ENCODE measurements at places on chromosomes 7 and 10.
A peak's percentile ranks its signal among the peaks of the same experiment; 100 is the strongest.

- peaks cover 4% of the 10 kb centered on the region for H3K36me3 ChIP-seq
- no peaks in the 10 kb centered on the region for H3K4me1 ChIP-seq
- H3K27me3 ChIP-seq, result no peaks in the 10 kb centered on the region
- DNase-seq, result peak; percentile 75
These were observed 10.1 kb downstream of the AVPI1 start for GRCh38 chr10:97676770-97677581.

GRCh38 chr10:80421707-80422536 lies 13.6 kb downstream of the PRXL2A start:
- no peak overlapping the region for H3K4me3 ChIP-seq
- H3K27me3 ChIP-seq, result no peaks in the 10 kb centered on the region
- no peaks in the 10 kb centered on the region for H3K36me3 ChIP-seq
- no peak overlapping the region for H3K27ac ChIP-seq
- peaks cover 20% of the 10 kb centered on the region for H3K4me1 ChIP-seq

DNA sequence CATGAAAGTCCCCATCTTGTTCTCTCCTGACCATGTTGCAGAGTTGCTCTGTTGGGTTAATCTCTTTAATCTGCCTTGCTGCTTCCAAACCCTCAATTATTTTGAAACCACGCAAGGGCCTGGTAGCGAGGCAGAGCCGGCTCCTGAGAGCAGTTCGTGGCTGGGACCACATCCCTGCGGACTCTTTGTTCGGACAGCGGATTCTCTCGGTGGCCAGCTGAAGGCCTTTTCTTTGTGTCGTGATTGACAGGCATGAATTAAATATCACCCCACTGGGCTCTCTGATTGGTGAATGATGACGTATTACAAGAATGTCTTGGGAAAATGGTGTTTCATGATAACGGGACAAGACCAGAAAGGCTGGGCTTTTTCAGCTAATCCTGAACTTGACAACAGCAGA lies 66.9 kb upstream of the ARHGAP21 start:
- DNase-seq, result peak; percentile 19
- no peaks in the 10 kb centered on the region for H3K27me3 ChIP-seq
- H3K27ac ChIP-seq, result no peak overlapping the region

- no peaks in the 10 kb centered on the region for H3K27me3 ChIP-seq
- H3K4me1 ChIP-seq, result peaks cover 6% of the 10 kb centered on the region
- DNase-seq, result no peak
- peaks cover 37% of the 10 kb centered on the region for H3K36me3 ChIP-seq
- no peak overlapping the region for H3K4me3 ChIP-seq
These were observed 2.0 kb downstream of the COPS6 start for GRCh38 chr7:100090527-100091410.

DNA sequence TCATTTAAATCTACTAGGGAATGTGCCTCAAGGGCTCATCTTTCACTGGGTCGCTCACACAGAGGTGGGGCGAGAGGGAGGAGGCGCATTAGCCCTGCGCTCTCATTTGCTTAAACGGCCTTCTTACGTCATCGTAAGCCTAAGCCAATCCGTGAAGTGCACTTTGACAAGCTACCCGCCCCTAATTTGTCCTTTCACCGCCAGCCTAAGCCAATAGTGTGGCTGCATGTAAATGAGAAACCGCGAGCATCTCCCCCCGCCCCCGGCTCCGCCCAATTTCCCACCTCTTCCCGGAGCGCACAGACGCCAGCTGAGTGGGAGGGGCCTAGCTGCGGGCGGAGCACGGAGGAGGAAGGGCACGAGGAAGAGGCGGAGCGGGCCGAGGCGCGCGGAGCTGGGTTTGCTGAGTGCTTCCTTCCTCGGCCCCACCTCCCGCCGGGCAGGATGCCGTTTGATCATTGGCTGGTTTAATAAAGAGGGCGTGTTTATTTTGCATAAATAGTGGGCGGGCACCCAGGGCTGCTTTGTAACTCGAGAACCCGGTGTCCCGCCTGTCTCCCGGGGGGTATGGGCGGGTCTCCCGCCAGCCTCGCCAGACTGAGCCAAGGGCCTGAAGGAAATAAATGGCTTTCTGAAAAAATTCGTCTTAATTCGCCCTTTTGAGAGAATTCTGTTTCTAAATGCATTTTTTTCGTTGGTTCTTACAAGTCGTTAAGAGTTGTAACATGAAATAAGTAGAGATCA lies 289.6 kb upstream of the NFE2L3 start:
- peak; percentile 100 for DNase-seq
- H3K4me1 ChIP-seq, result peaks cover 48% of the 10 kb centered on the region
- H3K27ac ChIP-seq, result no peak overlapping the region
- H3K36me3 ChIP-seq, result no peaks in the 10 kb centered on the region
- no peak overlapping the region for H3K4me3 ChIP-seq

GRCh38 chr10:113067501-113067900 lies 117.5 kb downstream of the TCF7L2 start:
- peak overlapping the region; percentile 47 for H3K27ac ChIP-seq
- no peak for DNase-seq
- H3K4me1 ChIP-seq, result peaks cover 42% of the 10 kb centered on the region
- no peaks in the 10 kb centered on the region for H3K27me3 ChIP-seq

- H3K27me3 ChIP-seq, result no peaks in the 10 kb centered on the region
- no peaks in the 10 kb centered on the region for H3K36me3 ChIP-seq
- peaks cover 27% of the 10 kb centered on the region for H3K4me1 ChIP-seq
- peak overlapping the region; percentile 73 for H3K4me3 ChIP-seq
- peak; percentile 24 for DNase-seq
- H3K27ac ChIP-seq, result peak overlapping the region; percentile 98
These were observed 911 bp upstream of the HNRNPH3 start for GRCh38 chr10:68330852-68331454.

DNA sequence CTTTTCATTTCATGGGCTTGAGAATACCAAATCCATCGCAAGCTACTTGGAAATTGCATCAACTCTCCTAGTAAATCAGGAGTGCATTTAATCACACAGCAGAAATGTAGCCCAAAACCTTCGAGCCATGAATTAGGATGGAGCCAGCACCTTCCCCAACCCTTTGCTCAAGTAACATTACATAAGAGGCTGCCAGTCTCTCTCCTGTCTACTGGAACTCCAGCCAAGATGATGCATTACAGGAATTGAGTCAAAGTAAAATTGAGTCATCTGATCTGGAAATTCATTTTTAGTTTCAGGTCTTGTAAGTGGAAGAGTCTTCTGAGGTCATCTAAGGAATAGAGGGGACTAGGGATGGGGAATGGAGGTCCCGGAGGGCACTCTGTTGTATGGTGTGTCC lies 69.7 kb upstream of the FHIP2A start:
- DNase-seq, result no peak
- H3K27me3 ChIP-seq, result no peaks in the 10 kb centered on the region
- H3K4me3 ChIP-seq, result no peak overlapping the region
- no peaks in the 10 kb centered on the region for H3K36me3 ChIP-seq

- H3K4me3 ChIP-seq, result no peak overlapping the region
- H3K27me3 ChIP-seq, result no peaks in the 10 kb centered on the region
- H3K36me3 ChIP-seq, result no peaks in the 10 kb centered on the region
- H3K27ac ChIP-seq, result no peak overlapping the region
- no peaks in the 10 kb centered on the region for H3K4me1 ChIP-seq
These were observed 60.2 kb downstream of the LSMEM1 start for GRCh38 chr7:112540839-112541577.

GRCh38 chr10:36581237-36581636 lies 544.2 kb upstream of the ANKRD30A start:
- H3K27me3 ChIP-seq, result no peaks in the 10 kb centered on the region
- DNase-seq, result no peak
- no peaks in the 10 kb centered on the region for H3K4me1 ChIP-seq

- H3K36me3 ChIP-seq, result no peaks in the 10 kb centered on the region
- no peak overlapping the region for H3K4me3 ChIP-seq
These were observed 34.8 kb downstream of the MTURN start for GRCh38 chr7:30169579-30169978.

DNA sequence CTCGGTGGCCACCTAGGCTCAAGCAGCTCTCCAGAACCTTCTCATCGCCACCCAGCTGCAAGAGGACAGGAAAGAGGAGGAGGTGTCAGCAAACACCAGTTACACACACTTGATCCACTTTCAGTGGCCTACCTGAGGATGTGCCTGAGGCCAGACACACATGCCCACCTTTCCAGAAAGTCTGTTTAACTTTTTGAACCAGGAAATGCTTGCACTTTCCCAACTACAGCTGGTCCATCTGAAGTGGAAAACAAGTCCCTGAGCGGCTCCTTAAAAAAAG lies 15.7 kb upstream of the CYREN start:
- H3K27me3 ChIP-seq, result no peaks in the 10 kb centered on the region
- H3K27ac ChIP-seq, result no peak overlapping the region
- peaks cover 6% of the 10 kb centered on the region for H3K36me3 ChIP-seq
- no peaks in the 10 kb centered on the region for H3K4me1 ChIP-seq
- no peak overlapping the region for H3K4me3 ChIP-seq

- H3K4me3 ChIP-seq, result no peak overlapping the region
- no peak for DNase-seq
- H3K4me1 ChIP-seq, result no peaks in the 10 kb centered on the region
- no peaks in the 10 kb centered on the region for H3K27me3 ChIP-seq
These were observed 680.2 kb downstream of the CCSER2 start for GRCh38 chr10:85008488-85009184.

GRCh38 chr7:93115796-93116195 lies 2.0 kb downstream of the SAMD9 start:
- no peaks in the 10 kb centered on the region for H3K36me3 ChIP-seq
- no peaks in the 10 kb centered on the region for H3K4me1 ChIP-seq
- no peak for DNase-seq

GRCh38 chr10:28785018-28785417 lies 107.7 kb downstream of the BAMBI start:
- no peak overlapping the region for H3K4me3 ChIP-seq
- H3K27me3 ChIP-seq, result no peaks in the 10 kb centered on the region
- no peaks in the 10 kb centered on the region for H3K36me3 ChIP-seq
- H3K27ac ChIP-seq, result no peak overlapping the region

GRCh38 chr10:74925291-74925690 lies 98.9 kb downstream of the KAT6B start:
- peaks cover 29% of the 10 kb centered on the region for H3K4me1 ChIP-seq
- no peaks in the 10 kb centered on the region for H3K36me3 ChIP-seq

- no peaks in the 10 kb centered on the region for H3K27me3 ChIP-seq
- no peak overlapping the region for H3K27ac ChIP-seq
- no peak overlapping the region for H3K4me3 ChIP-seq
- H3K4me1 ChIP-seq, result no peaks in the 10 kb centered on the region
- H3K36me3 ChIP-seq, result no peaks in the 10 kb centered on the region
These were observed 44.9 kb upstream of the ANK3 start for GRCh38 chr10:60434418-60435046.

DNA sequence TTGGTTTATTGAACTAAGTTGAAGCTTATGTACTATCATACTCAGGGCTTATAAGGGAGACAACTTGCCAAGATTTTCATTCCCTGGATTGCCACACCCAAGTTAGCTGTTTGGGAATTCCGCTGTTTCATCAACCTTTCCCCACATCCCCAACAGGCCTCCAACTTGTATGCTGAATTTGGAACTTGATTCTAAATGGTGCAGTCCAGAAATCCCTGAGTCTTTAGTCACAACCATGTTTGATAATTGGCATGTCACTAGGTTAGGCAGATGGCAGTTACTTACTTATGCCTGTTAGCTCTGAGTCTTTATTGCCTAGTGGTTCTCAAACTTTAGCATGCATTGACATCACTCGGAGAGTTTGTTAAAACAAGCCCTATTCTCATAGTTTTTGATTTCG lies 135.4 kb upstream of the PRPS1L1 start:
- DNase-seq, result no peak
- no peaks in the 10 kb centered on the region for H3K4me1 ChIP-seq
- no peak overlapping the region for H3K4me3 ChIP-seq
- no peak overlapping the region for H3K27ac ChIP-seq
- no peaks in the 10 kb centered on the region for H3K36me3 ChIP-seq
- no peaks in the 10 kb centered on the region for H3K27me3 ChIP-seq

DNA sequence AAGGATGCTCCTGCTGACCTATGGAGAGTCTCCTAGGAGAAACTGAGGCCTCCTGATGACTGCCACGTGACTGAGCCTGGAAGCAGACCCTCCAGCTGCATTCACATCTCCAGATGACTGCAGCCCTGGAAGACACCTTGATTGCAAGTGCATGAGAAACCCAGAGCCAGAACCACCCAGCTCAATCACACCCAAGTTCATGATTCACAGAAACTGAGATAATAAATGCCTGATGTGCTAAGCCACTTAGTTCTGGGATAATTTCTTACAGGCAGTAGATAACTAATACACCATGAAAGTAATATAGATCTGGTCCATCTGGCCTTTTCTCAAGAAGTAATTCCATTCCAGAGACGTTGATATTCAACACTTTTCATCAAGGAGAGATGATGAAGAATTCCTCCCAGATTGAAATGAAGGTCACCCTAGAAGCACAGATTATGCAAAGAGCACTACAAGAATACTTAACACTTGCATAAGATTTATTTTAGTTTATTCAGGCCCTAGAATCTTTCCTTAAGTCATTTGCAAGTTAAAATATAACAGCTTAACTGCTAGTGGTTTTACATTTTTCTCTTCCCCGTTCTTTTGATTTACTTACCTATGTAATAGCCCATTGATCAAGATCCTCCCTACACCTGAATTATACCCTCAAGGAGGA lies 208.2 kb upstream of the INHBA start:
- no peak overlapping the region for H3K4me3 ChIP-seq
- no peaks in the 10 kb centered on the region for H3K27me3 ChIP-seq
- no peaks in the 10 kb centered on the region for H3K36me3 ChIP-seq
- H3K27ac ChIP-seq, result no peak overlapping the region

- H3K36me3 ChIP-seq, result peaks cover 17% of the 10 kb centered on the region
- H3K27me3 ChIP-seq, result no peaks in the 10 kb centered on the region
- no peak overlapping the region for H3K4me3 ChIP-seq
- no peak for DNase-seq
- peak overlapping the region; percentile 5 for H3K27ac ChIP-seq
These were observed 68.6 kb downstream of the MMRN2 start for GRCh38 chr10:86888585-86889381.

DNA sequence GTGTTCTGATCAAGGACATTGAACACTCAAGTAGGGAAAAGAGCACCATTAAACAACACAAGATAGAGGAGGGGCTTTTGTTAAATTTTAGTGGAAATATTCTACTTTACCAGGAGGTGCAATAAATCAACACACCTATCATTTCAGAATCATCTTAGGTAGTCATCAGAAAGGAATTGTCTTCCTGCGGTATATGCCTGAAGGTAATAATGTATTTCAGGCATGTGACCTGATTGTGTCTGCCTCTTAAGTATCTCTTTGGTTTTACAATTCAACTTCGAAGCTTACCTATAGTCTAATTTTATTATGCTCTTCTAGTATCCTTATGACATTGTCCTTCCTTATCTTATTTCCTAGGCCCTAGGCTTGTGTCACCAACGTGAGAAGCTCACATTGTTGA lies 58.6 kb upstream of the LAMB4 start:
- no peak overlapping the region for H3K27ac ChIP-seq
- H3K4me1 ChIP-seq, result no peaks in the 10 kb centered on the region
- H3K27me3 ChIP-seq, result no peaks in the 10 kb centered on the region
- DNase-seq, result no peak
- H3K36me3 ChIP-seq, result no peaks in the 10 kb centered on the region
- H3K4me3 ChIP-seq, result no peak overlapping the region

DNA sequence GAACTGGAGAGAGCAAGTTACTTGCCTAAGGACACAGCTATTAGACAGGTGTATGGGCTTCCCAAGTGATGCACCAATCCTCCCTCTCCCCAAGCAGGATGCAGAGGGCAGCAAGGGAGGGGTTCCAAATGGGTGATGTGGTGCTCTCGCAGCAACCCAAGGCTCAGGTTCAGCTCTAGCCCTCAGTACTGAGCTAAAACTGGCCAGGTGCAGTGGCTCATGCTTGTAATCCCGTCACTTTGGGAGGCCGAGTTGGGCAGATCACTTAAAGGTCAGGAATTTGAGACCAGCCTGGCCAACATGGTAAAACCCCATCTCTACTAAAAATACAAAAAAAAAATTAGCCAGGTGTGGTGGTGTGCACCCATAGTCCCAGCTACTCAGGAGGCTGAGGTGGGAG lies 40.7 kb downstream of the GPRIN2 start:
- H3K4me3 ChIP-seq, result no peak overlapping the region
- H3K27me3 ChIP-seq, result no peaks in the 10 kb centered on the region
- H3K27ac ChIP-seq, result no peak overlapping the region
- no peaks in the 10 kb centered on the region for H3K36me3 ChIP-seq

Measured in GM23338 (cell line).